ENCODE measurements at places on chromosomes 6 and 20. TPM values are rescaled to one million over a fixed set of nuclear protein-coding genes. Genes with fewer than 3 reads are reported as not detected.

ENPP4 gene
- total RNA-seq = 0.25 TPM

MAS1L gene
- not detected for total RNA-seq

SCRT2 gene
- not detected for total RNA-seq

LAMA4 gene
- 0.88 TPM for total RNA-seq

ME1 gene
- 40.1 TPM for total RNA-seq

SRMS gene
- not detected for total RNA-seq

C6orf15 gene
- not detected for total RNA-seq

BPI gene
- not detected for total RNA-seq

SNAP91 gene
- total RNA-seq = 0.08 TPM

XRN2 gene
- 104 TPM for total RNA-seq

MUCL3 gene
- not detected for total RNA-seq
